ENCODE measurements at places on chromosomes 5 and 9.

- no peaks in the 10 kb centered on the region for H3K36me3 ChIP-seq
- H3K27me3 ChIP-seq, result no peaks in the 10 kb centered on the region
- H3K27ac ChIP-seq, result no peak overlapping the region
- no peak for DNase-seq
These were observed 860.1 kb upstream of the TYRP1 start for GRCh38 chr9:11833056-11833455.

DNA sequence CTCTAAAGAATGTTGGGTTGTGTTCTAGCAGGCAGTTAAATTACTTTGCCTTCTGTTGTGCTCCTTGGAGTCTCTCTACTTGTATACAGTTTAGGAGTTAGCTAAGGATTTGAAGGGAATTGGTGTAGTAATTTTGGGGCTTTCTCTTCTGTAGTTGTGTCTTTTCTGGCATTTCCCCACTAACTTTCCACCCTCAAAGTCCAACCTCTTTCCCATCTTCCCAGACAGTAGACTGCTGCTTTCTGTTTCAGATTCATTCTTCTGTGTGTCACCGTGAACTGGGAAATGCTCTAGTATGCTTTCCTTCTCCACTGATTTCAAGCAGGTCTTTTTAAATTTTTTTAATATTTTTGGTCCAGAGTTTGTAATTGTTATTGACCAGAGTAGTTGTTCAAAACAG lies 4.5 kb upstream of the ANGPTL2 start:
- H3K4me3 ChIP-seq, result no peak overlapping the region
- no peaks in the 10 kb centered on the region for H3K27me3 ChIP-seq
- no peak for DNase-seq
- H3K27ac ChIP-seq, result no peak overlapping the region
- peaks cover 56% of the 10 kb centered on the region for H3K4me1 ChIP-seq

DNA sequence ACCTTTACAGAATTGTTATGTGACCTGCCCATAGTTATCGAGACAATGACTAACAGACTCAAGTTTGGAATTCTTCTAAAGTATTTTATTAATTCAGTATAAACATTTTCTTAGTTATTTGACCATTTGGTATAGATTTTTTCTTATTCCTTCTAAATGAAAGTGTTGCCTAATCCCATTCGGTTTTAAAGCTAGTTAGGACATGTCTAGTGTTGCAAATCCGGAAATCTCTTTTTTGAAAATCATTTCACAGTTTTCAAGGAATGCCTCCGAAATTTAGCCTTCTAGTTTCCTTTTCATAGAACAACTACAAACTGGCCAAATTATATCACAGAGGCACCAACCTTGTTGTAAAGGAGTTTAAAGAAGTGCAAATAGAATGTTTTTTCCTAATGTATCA lies 171.8 kb downstream of the XRCC4 start:
- H3K27ac ChIP-seq, result no peak overlapping the region
- no peak overlapping the region for H3K4me3 ChIP-seq
- H3K27me3 ChIP-seq, result no peaks in the 10 kb centered on the region

- H3K27ac ChIP-seq, result no peak overlapping the region
- no peak for DNase-seq
- H3K4me1 ChIP-seq, result peaks cover 14% of the 10 kb centered on the region
- H3K27me3 ChIP-seq, result no peaks in the 10 kb centered on the region
These were observed 577 bp upstream of the CCDC112 start for GRCh38 chr5:115297031-115297430.

DNA sequence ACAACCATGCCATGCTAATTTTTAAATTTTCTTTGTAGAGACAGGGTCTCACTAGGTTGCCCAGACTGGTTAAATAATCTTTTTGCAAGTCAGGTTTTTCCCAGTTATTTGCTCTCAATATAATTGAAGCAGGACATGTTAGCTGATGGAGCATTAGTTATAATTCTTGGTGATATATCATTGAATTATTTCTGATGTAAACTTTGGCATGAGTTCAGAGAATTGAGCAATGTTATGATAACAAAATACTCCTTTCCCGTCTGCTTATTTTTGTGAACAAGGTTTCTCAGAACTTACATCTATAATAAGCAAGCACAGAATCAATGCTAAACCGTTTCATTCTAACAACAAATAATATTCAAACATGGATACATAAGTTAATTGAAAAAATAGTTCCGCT lies 37.8 kb downstream of the BHMT start:
- H3K36me3 ChIP-seq, result no peaks in the 10 kb centered on the region
- DNase-seq, result no peak
- H3K27me3 ChIP-seq, result no peaks in the 10 kb centered on the region
- H3K4me3 ChIP-seq, result no peak overlapping the region
- H3K4me1 ChIP-seq, result no peaks in the 10 kb centered on the region

DNA sequence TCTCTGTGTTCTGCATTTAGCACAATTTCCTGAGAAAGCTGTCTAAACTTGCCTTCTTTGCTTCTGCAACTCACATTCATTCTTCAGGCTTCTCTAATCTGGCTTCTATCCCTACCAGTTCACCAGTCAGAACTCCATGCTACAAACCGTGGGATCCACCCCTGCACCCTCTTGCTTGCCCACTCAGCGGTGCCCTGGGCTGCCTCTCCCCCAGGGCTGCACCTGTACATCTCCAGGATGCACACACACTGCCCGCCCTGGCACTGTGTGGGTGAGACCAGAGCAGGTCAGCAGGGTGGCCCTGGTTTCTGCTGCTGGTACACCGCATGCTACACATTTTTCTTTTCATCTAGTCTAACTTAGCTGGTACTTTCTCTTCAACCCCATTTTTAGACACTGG lies 127.1 kb downstream of the FANCC start:
- peaks cover 13% of the 10 kb centered on the region for H3K4me1 ChIP-seq
- no peak for DNase-seq
- H3K4me3 ChIP-seq, result no peak overlapping the region
- no peaks in the 10 kb centered on the region for H3K36me3 ChIP-seq

GRCh38 chr5:67900514-67900913 lies 315.0 kb upstream of the PIK3R1 start:
- peaks cover 33% of the 10 kb centered on the region for H3K4me1 ChIP-seq
- no peak for DNase-seq
- no peaks in the 10 kb centered on the region for H3K27me3 ChIP-seq
- H3K36me3 ChIP-seq, result no peaks in the 10 kb centered on the region

GRCh38 chr9:76419782-76420380 lies 25.7 kb upstream of the RFK start:
- H3K4me1 ChIP-seq, result no peaks in the 10 kb centered on the region
- DNase-seq, result no peak
- no peak overlapping the region for H3K27ac ChIP-seq
- no peaks in the 10 kb centered on the region for H3K36me3 ChIP-seq
- H3K4me3 ChIP-seq, result no peak overlapping the region

GRCh38 chr5:32096891-32097595 lies 77.1 kb downstream of the GOLPH3 start:
- no peaks in the 10 kb centered on the region for H3K27me3 ChIP-seq
- peaks cover 48% of the 10 kb centered on the region for H3K36me3 ChIP-seq
- no peak overlapping the region for H3K27ac ChIP-seq
- H3K4me3 ChIP-seq, result no peak overlapping the region

GRCh38 chr5:141778683-141779082 lies 96.7 kb upstream of the ARAP3 start:
- no peak for DNase-seq
- H3K27me3 ChIP-seq, result no peaks in the 10 kb centered on the region
- no peaks in the 10 kb centered on the region for H3K4me1 ChIP-seq

DNA sequence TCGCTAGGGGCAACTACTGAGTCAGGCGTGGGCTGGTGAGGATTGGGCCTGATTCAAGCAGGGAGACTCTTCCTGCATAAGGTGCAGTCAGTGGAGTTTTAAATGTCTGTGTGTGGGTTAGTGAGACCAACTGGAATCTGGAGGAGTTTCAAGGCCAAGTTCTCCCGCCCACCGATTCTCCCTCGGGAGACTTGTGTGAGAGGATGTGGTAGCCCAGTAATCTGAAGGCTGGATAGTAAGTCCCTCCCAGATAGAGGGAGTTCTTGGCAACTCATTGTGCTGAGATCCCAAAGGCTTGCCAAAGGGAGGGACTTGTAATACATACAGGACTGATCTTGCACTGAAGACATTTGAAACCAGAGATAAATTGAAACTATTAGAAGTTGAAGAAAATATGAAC lies 51.8 kb downstream of the WDR36 start:
- H3K36me3 ChIP-seq, result no peaks in the 10 kb centered on the region
- no peak overlapping the region for H3K27ac ChIP-seq
- no peak overlapping the region for H3K4me3 ChIP-seq
- DNase-seq, result no peak
- peaks cover 8% of the 10 kb centered on the region for H3K4me1 ChIP-seq

- no peak overlapping the region for H3K27ac ChIP-seq
- no peaks in the 10 kb centered on the region for H3K27me3 ChIP-seq
- no peak for DNase-seq
- H3K4me1 ChIP-seq, result no peaks in the 10 kb centered on the region
- no peak overlapping the region for H3K4me3 ChIP-seq
These were observed 78.3 kb upstream of the PCSK5 start for GRCh38 chr9:75812141-75812540.

DNA sequence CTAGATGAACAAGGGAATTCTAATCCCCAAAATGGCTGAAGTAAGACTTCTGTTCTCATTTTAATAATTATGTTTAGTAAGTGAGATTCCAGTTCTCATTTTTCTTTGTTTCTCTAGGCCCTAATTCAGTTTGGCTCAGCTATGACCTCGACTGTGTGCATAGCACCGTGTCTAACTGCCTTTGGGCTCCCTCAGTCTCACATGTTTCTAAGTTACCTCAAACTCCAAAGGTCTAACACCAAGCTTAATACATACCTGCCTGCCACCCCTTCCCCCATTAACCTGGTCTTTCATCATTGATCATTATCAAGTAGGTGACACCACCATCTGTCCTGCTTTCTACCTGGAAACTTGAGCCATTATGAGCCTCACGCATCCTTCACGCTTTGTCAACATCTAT lies 273.2 kb downstream of the SAXO1 start:
- DNase-seq, result no peak
- H3K4me3 ChIP-seq, result no peak overlapping the region
- H3K36me3 ChIP-seq, result no peaks in the 10 kb centered on the region
- no peak overlapping the region for H3K27ac ChIP-seq
- H3K27me3 ChIP-seq, result no peaks in the 10 kb centered on the region
- H3K4me1 ChIP-seq, result no peaks in the 10 kb centered on the region

- H3K27me3 ChIP-seq, result no peaks in the 10 kb centered on the region
- DNase-seq, result no peak
- H3K4me3 ChIP-seq, result no peak overlapping the region
- H3K36me3 ChIP-seq, result no peaks in the 10 kb centered on the region
These were observed 26.8 kb upstream of the APC start for GRCh38 chr5:112710896-112711295.

DNA sequence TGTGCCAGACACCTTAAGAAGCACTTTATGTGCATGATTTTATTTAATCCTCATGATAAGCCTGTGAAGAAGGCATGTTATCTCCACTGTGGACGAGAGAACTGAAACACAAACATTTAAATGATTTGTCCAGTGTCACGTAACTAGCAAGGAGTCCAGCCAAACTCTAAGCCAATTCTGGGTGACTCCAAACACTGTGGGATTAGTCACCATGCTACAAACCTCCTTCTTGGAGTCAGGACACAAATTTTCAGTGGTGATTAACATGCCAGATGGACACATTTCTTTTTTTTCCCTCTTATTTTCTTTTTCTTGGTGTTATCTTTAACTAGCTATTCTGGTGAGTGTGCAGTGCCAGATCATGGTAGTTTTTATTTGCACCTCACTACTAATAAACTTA lies 316.8 kb downstream of the NDUFS4 start:
- no peak overlapping the region for H3K4me3 ChIP-seq
- no peak overlapping the region for H3K27ac ChIP-seq
- no peak for DNase-seq
- H3K27me3 ChIP-seq, result no peaks in the 10 kb centered on the region
- H3K4me1 ChIP-seq, result no peaks in the 10 kb centered on the region

Data from suprapubic skin (tissue), 4 donors.